ENCODE measurements at places on chromosomes 1 and 21.

GRCh38 chr21:46161633-46162592, 6.5 kb upstream of the FTCD start:
- DNase-seq = no peak

GRCh38 chr1:235018720-235019444, 109.8 kb downstream of the TOMM20 start:
- no peak for DNase-seq

GRCh38 chr1:233605205-233605604, 8.7 kb upstream of the KCNK1 start:
- no peak for DNase-seq

DNA sequence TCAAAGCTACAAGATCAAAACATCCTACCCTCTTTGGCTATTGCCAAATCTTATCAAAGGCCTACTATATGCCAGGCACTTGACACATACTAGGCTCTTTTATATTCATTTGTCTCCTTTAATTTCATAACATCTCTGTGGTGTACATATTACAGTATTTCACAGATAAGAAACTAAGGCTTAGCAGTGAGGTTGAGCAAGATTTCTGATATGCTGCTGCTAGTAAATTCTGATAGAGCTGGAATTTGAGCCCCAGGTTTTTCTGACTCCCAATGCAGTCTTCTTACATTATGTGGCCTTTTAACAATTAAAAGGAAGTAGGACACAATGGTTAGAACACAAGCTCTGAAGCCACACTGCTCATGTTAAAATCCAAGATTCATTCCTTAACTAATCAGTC, 16.8 kb downstream of the CCDC185 start:
- DNase-seq = no peak

DNA sequence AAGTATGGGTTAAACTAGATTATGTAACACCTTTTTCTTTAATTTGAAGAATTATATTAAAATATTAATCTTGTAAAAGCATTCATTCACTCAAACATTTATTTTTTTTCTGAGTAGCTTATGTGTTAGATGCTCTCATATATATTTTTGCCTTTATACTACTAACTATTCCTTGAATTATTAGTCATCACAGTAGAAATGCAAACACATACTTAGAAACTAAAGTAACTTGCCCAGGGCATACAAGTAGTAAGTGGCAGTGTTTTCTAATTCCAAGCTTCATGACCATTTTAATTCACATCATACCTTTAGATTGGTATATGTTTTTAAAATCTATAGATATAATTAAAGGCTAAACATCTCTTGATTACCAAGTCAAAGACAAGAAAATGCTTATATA, 1271.0 kb downstream of the BRINP3 start:
- DNase-seq = no peak

DNA sequence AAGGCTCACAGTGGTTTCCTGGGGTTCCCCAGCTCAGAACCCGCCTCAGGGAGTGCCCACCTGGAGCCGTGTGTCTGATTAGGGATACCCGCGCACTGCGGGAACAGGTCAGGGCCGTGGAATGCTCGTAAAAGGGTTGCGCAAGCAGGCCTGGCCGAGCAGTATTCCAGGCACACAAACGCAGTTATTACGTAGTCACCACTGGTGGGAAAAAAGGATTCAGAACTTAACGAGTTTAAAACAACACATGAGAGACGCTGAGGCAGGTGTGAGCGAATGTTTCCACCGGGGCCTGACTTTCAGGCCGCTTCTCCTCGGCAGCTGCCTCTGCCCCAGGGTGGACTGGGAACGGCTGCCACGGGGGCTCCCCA, 18.2 kb downstream of the PLCH2 start:
- no peak for DNase-seq

DNA sequence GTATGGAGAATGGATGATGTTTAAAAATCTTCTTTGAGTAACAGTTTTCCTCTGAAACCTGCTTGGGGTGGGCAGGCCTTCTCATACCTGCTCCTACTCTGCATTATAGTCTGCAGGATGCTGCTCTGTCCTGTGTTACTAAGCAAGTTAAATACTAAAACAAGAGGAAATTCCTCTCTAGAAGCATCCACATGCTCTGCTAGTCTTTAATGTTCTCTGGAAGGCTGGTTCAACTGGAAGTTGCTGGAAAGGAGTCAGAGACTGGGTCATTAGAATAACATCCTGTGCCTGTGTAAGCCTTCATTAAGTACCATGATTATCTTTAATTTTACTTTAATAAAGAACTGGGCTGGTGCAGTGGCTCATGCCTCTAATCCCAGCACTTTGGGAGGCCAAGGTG, 5.8 kb downstream of the SELP start:
- DNase-seq = no peak

All from GM12865 (cell line).